CD4-positive, alpha-beta T cell treated with Interleukin-6 at 100 ng/mL for 8 hours (primary cell): ENCODE measurements at places on chromosomes 4 and X.

DNA sequence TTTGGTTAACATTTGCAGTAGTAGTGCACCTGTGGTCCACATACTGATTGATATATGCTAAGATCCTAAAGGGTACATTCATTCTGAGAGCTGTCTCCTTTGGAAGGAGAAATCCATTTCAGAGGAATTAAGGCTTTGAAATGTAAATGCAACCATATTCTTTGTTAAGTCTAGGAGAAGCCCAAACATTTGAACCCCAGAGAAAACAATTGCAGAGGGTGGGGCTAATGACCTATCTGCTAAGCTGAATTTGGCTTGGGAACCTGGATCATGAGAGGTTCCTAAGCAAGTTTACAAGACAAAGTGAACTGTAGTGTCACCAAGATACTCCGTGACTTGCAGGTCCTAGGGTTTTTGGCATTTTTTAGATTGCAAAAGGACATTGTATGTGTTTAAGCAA lies 41.2 kb downstream of the LAS1L start:
- DNase-seq: no peak

DNA sequence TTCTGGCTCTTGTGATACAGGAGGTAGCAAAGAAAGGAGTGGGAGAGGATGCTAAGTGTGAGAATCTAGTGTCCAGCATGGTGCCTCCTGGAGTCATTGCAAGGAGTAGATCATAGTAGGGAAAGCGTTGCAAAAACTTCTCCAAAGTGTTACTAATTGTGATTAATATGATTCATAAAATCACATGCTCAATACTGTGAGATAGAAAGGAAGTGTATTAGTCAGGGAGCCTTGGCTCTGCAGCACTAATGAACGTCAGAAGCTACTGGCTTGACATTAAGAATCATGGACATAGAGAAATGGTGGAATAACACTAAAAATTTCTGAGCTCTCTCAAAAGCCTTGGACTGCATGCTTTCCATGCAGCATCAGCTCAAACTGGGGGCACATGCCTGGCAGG lies 299.1 kb downstream of the EVC2 start:
- DNase-seq: no peak

- no peak for DNase-seq
These were observed 184.2 kb downstream of the STAG2 start for GRCh38 chrX:124145749-124146148.

DNA sequence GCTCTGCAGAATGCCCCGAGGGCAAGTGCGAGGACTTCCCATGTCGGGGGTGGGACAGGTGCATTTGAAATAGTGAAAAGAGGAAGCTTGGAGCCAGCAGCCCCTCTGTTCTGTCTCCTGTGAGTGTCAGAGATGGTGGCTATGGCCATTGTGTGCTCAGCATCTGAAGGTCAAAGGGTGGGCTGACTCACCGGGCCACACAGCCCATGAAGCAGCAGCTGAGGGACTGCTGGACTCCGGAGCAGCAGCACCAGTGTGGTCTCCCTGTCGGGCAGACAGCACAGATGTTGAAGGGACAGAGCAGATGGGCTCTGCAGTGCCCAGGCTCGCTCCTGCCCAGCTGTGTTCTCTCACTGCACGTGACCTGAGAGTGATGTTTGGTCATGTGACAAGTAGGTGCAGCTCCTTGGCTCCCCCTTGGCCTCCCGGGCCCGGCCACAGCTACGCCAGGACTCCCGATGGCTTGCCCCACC lies 53.5 kb downstream of the TBC1D14 start:
- no peak for DNase-seq

GRCh38 chr4:8641256-8641655 lies 48.7 kb downstream of the CPZ start:
- DNase-seq: no peak

GRCh38 chr4:173415092-173415491 lies 16.2 kb upstream of the SCRG1 start:
- DNase-seq: no peak

- no peak for DNase-seq
These were observed 631.9 kb upstream of the INTU start for GRCh38 chr4:127000846-127001245.

GRCh38 chr4:19888587-19888986 lies 363.1 kb upstream of the SLIT2 start:
- no peak for DNase-seq

GRCh38 chr4:161252520-161253141 lies 911.2 kb downstream of the FSTL5 start:
- no peak for DNase-seq

- DNase-seq: no peak
These were observed 263.1 kb downstream of the SPRY1 start for GRCh38 chr4:123659730-123660129.

- DNase-seq: no peak
These were observed 105.9 kb downstream of the FBXO8 start for GRCh38 chr4:174177536-174177935.

DNA sequence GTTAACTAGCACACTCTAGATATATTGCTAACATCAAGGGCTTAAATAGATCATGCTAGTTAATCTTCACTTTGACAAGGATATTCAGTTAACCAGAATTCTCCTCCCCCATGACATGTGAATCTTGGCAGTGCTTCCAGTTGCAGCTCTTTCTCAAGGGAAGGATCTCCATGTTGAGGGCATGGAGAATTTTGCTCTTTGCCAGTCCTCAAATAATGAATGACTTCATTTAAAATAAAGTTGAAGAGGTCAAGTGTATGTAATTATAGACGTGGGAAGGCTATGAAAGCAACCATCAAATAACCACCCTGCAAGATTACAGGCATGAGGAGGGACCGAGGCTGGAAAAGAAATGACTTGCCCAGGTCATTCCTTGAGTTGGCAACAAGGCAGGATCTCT lies 87.3 kb upstream of the CPEB2 start:
- no peak for DNase-seq

GRCh38 chr4:73822389-73822788 lies 14.1 kb upstream of the CXCL6 start:
- DNase-seq: no peak

- no peak for DNase-seq
These were observed 409.3 kb downstream of the FAM47B start for GRCh38 chrX:35351795-35352483.

GRCh38 chr4:110622841-110623717 lies at the start of gene PITX2:
Gene PITX2 (minus strand): TSS chr4:110623077. CDS start chr4:110622460, 617 bp downstream.
- no peak for DNase-seq

DNA sequence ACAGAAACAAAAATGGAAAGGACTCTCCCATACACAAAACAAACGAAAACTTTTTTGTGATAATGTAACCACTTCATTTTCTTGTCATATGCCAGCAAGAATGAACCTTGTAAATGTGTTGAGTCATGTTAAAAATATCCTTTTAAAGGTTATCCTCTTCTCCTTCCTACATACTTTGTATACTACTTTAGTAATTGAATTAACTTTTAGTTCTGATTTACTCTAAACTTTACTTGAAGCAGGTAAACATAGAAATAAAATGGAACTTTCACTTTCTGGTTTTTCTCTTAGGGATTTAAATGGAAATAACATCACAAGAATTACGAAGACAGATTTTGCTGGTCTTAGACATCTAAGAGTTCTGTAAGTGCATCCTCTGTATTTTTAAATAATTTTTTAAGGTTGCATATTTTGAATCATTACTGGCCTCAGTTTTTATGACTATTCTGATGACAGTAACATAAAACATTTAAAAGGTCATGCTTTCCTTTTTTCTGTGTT lies 4.7 kb downstream of the SLIT2 start:
- no peak for DNase-seq

DNA sequence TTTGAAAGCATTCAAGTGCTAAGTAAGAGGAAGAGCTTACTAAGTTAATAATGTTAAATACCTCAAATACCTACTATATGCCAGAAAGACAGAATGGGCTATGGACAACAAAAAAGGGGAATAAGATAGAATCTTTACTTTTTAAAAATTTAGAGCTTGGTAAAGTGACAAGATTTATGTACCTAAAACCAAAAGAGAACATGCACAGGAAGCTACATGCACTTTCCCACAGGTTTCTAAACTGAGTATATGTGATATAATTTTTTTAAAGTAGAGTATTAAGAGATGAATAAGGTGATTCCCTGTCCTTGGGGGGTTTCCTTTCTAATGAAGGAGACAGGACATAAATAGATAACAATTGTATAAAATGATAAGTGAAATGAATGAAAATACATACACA lies 30.7 kb downstream of the SLC4A4 start:
- DNase-seq: no peak

DNA sequence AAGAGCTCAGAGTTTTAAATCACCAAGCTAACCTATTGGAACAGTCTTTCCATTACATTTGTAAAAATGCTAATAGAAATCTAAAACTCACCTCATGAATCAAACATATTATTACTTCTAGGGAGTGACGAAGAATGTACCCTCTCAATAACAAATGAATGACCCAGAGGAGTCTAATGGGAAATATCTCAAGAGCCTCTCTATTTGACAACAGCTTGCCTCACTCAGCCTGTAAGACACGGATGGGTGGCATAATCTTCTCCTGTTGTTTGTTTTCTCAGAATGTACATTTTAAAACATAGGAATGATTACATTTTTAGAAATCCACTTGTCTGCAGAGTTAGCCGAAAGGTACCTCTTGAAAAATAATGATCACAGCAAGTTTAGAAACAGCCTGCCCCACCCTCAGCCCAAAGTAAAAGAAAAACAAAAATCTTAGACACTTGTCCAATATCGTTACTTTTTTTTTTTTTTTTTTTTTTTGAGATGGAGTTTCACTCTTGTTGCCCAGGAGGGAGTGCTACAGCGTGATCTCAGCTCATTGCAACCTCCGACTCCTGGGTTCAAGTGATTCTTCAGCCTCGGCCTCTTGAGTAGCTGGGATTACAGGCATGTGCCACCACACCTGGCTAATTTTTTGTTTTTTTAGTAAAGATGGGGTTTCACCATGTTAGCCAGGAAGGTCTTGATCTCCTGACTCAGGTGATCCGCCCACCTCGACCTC lies 183.6 kb upstream of the FTHL17 start:
- no peak for DNase-seq

DNA sequence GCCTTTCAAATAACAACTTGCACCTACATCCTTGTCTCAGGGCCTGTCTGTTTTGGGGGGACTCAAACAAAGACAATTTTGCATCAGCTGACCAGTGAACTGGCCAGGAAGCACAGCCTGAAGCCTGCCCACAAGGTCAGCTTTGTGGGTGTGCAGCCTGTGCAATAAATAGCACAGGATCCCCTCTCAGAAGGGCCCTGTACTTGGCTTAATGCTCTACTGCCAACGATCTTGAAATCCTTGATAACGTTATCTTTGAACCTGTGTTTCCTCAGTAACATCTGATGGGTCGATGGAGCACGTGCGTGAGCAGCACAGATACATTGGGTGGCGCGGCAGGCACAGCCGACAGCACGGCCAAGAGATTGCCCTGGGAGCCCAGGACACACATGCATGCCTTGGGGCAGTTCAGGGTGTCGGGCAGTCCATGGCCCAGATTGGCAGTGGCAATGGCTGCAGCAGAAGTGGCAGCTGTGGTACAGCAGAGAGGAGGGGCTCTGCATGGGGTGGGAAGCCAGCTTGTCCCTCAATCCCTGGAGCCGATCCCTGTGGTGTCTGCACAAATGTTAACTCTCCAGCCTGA lies 58.8 kb upstream of the ATP6AP2 start:
- DNase-seq: no peak

DNA sequence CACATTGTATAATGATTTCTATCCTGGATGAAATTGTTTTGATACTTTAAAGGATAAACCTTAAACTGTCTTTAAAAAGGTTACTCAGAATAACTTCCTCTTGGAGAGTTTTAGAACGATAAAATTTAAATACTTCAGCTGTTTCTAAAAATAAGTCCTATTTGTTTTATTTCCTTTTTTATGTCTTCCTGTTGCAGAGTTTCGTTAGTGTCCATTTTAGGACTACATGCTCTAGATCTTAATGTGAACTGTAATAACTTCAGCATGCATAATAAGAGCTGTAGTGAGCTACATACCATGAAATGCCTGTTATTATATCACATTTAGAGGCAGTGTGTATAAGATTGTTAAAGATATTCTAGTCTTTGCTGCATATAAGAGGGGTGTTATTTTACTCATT lies 14.6 kb downstream of the ATP10D start:
- no peak for DNase-seq

DNA sequence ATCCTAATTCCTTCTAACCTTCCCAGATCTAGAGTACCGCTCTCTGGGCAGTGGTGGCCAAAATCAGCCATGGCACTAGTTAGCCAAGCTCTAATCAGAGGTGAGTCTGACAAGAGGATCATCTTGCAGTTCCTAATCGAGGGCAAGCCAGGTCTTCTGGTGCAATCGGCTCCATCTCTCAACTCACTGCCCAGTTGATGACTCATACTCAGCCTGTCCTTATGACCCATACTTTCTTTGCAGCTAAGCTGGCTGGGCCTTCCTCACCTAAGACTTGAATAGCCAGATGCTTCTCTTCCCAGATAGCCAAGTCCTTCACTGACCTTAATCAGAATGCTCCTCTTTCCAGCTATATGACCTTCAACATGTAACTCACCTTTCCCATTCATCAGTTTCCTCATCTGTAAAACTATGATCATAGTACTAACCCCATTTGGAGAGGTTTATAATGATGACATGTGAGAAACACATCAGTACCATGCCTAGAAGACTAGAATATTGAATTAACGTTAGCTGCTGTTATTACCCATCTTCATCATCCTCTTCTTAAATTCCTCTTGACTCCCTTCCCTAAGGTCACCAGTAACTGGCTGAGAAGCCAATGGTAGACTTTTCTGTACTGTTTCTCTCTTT lies 57.1 kb downstream of the RELL1 start:
- no peak for DNase-seq

GRCh38 chrX:17993062-17993461 lies 132.0 kb upstream of the RAI2 start:
- DNase-seq: no peak

DNA sequence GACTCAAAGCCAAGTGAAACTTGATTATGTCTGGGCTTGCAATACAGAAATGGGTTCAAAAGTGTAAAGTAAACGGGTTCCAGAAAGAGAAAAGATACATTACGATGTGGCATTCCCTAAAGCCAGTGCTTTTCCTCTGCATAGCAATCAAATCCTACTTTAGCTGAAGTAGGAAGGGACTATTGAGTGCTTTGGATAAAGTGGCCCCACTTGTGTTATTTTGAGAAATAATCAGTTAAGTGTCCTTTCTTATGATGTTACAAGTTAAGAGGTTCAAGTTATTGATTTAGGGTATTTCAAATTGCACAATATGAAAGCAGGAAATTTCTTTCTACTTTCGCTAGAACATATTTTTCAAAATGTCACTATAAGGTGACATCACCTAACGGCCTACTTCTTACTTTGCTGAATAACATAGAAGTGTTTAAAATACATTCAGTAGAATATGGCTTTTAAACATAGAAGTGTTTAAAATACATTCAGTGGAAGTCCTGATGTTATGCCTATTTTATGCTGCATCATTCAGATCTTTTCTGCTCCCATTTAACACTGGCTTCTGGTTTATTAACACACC lies 235.2 kb downstream of the DTHD1 start:
- no peak for DNase-seq

- no peak for DNase-seq
These were observed 84.9 kb downstream of the CBLL2 start for GRCh38 chrX:22357621-22358020.

GRCh38 chr4:147723326-147723725 lies 8.6 kb upstream of the ARHGAP10 start:
- no peak for DNase-seq

GRCh38 chr4:152970102-152970820 lies 34.1 kb downstream of the FHDC1 start:
- DNase-seq: no peak

GRCh38 chr4:152050106-152050505 lies 289.3 kb upstream of the GATB start:
- DNase-seq: no peak

- no peak for DNase-seq
These were observed 31.9 kb downstream of the ANAPC10 start for GRCh38 chr4:145066063-145066501.
